ENCODE measurements at places on chromosomes 13 and 19. TPM values are rescaled to one million over a fixed set of nuclear protein-coding genes. Genes with fewer than 3 reads are reported as not detected.

GRCh38 chr13:27372896-27373295 is 51.5 kb upstream of the GTF3A start:
- H3K36me3 ChIP-seq, result no peaks in the 10 kb centered on the region
- H3K4me3 ChIP-seq, result no peak overlapping the region
- H3K27me3 ChIP-seq, result no peaks in the 10 kb centered on the region
- no peaks in the 10 kb centered on the region for H3K4me1 ChIP-seq
- H3K27ac ChIP-seq, result no peak overlapping the region

- peaks cover 7% of the 10 kb centered on the region for H3K4me1 ChIP-seq
- H3K36me3 ChIP-seq, result peaks cover 3% of the 10 kb centered on the region
- no peaks in the 10 kb centered on the region for H3K27me3 ChIP-seq
- DNase-seq, result no peak
- H3K27ac ChIP-seq, result no peak overlapping the region
These were observed 2.3 kb upstream of the ANKLE1 start for GRCh38 chr19:17279436-17279835.

GRCh38 chr19:29882719-29883105 is 59.3 kb upstream of the URI1 start:
- no peaks in the 10 kb centered on the region for H3K36me3 ChIP-seq
- no peak for DNase-seq
- H3K27ac ChIP-seq, result no peak overlapping the region
- H3K4me3 ChIP-seq, result no peak overlapping the region
- peaks cover 3% of the 10 kb centered on the region for H3K27me3 ChIP-seq

GRCh38 chr19:49256691-49257090 is 68.3 kb downstream of the SLC6A16 start:
- no peaks in the 10 kb centered on the region for H3K36me3 ChIP-seq
- no peak overlapping the region for H3K27ac ChIP-seq
- no peaks in the 10 kb centered on the region for H3K4me1 ChIP-seq
- no peak for DNase-seq
- H3K27me3 ChIP-seq, result no peaks in the 10 kb centered on the region

Gene CRYL1
- polyA plus RNA-seq, result 24.1 TPM

Gene SHANK1
- polyA plus RNA-seq, result 0.24 TPM

Measured in lung (tissue), 17 donors.